ENCODE measurements at places on chromosomes 13 and 19. TPM values are rescaled to one million over a fixed set of nuclear protein-coding genes. Genes with fewer than 3 reads are reported as not detected.

GRCh38 chr13:65638572-65639168 is 1591.5 kb downstream of the PCDH9 start:
- no peak for DNase-seq

DNA sequence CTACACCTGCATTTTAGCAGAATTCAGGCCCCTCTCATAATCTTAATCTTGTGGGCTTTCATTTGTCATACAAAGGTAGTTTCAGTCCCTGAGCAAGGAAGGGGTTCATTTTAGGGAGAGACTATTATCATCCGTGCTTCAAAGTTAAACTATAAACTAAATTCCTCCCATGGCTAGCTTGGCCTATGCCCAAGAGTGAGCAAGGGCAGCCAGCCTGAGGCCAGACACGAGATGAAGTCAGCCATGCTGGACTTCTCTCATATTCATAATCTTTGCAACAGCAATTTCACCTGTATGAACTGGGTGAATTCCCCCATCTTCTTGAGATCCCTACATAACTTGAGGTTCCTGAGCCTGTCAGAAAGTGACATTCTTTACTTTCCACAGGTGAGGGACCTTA is 13.0 kb downstream of the ERICH4 start:
- no peak for DNase-seq

DNA sequence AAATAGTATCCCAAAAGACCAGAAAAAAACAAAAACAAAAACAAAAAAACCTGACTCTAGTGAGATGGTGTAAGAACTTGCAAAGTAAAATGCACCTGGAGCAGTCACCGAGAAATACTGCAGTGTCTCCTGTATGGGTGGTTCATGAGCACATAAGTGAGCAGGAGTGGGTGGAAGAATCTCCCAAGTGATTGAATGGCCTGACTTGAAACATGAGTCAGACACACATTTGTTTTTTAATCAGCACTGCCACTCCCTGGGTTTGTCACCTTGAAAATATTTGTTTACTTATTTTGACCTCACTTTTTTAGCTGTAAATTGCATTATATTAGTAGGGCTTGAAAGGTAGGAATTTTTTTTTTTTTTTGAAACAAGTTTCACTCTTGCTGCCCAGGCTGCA is 2.0 kb downstream of the ZNF431 start:
- DNase-seq = no peak

GRCh38 chr13:73832128-73832588 is 302.0 kb downstream of the KLF12 start:
- DNase-seq = no peak

The CGB5 gene
- total RNA-seq = not detected

DNA sequence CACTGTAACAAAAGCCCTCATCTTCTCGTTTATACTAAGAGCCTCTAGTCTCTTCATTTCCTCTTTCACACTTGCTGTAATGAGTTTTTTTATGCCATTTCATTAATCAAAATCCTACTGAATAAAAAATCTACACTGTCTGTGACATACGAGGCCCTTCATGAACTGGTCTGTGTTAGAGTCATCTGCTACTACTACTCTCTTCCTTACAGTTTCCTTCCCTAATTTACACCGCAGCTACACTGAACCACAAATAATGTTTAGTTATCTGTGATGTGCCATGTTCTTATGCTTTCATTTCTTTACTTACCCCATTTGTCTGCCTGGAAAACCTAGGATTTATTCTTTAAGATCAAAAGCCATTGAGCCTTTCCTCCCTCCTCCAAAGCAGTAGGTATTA is 16.0 kb downstream of the UFM1 start:
- no peak for DNase-seq

GRCh38 chr19:29492769-29493168 is 33.0 kb upstream of the VSTM2B start:
- DNase-seq = no peak

DNA sequence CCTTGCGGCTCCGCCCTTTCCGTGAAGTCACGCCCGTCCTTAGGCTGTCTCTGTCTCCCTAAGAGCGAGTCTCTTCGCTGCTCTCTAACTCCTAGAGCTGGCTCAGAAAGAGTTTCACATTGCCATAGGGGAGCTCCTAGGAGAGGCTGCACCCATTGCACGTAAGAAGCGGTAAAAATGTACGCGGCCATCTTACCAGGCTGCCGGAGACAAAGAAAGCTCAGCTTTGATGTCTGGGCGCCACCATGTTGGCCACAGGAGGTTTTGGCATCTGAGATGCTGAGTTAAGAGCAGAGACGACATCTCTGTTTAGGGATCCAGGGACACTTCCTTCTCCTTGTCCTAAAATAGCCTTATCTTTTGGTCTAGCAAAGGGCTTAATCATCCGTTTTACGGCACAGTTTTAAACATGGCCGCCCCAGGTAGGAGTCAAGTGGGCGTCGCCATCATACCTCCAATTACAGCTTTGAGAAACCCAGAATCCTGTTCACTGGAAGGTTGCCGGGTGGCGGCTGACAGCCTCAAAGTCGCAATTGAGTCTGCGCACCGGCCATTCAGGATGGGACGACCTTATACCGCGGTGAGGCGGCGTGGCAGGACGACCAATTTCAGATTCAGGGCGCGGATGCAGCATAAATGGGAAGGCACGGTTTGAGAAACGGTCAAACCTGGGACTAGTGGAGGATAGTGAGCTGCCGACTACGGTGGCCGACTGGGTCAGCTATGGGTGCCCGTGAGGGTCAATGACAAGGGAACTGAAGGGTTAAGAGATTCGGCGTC is at the start of gene ZNF793:
Gene ZNF793 (plus strand): TSS at position 553 of the 780 bp plus-strand sequence. CDS start 16,501 bp downstream, outside the sequence.
- peak; percentile 55 for DNase-seq

- DNase-seq = no peak
Measured at GRCh38 chr13:88071371-88071770, 400.2 kb downstream of the SLITRK5 start.

DNA sequence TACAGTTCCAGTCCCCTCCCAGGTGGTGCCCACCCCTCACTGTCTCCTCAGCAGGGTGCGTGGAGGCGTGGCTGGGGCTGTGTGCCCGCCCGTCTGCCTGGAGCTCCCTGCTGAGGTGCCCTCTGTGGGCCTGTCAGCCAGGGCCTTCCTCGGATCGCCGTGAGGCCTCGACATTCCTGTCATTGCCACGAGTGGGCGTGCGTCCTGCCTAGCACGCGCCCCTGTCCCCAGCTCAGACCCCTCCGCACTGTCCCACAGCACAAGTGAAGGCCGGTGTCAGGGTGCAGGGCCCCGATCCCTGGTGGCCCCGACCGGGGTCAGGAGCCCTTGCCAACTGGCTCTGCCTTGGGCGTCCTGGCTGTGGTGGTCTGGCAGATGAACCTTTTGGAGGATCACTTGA is 32.2 kb downstream of the DOT1L start:
- no peak for DNase-seq

GRCh38 chr13:97140611-97141010 is 81.5 kb upstream of the MBNL2 start:
- DNase-seq = no peak

The PRKCG gene
- total RNA-seq = not detected

The ZNF382 gene
- total RNA-seq = 5.0 TPM

- DNase-seq = no peak
Measured at GRCh38 chr19:16824658-16825311, 4.4 kb upstream of the SIN3B start.

DNA sequence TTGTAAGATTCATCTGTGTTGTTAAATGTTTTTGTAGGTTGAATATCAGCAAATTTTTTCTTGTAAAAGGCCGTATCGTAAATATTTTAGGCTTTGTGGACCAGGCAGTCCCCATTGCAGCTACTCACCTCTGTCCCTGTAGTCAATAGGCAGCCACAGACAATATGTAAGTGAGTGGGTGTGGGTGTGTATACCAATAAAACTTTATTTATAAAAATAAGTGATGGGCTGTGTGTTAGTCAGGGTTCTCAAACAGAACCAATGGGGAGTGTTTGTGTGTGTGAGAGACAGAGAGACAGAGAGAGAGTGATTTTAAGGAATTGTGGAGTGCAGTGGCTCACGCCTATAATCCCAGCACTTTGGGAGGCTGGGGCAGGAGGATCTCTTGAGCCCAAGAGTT is 37.6 kb upstream of the NFIC start:
- DNase-seq = no peak

DNA sequence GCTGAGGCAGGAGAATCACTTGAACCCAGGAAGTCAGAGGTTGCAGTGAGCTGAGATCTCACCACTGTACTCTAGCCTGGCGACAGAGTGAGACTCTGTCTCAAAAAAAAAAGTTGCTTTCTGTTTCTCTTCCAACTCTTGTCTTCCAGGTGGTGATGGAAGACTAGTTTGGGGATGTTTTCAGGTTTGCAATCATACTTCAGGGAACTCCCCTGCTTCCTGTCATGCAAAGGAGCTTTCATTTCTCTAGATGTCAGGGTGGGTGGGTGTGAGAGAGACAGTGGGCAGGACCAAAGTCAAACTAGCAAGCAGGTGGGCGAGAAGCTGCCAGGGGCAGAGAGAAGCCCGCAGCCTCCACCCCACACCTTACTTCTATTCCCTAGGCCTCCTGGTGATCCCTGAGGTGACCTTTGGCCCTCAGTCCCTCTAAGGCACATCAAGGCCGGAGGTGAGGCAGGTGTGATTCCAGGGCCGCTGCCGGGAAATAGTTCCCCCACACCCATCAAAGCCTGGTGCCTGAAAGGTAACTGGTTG is 25.7 kb downstream of the CCNE1 start:
- DNase-seq = no peak

The NOTCH3 gene
- 17.3 TPM for total RNA-seq

GRCh38 chr19:33879818-33880575 is 83.3 kb downstream of the KCTD15 start:
- DNase-seq = no peak

DNA sequence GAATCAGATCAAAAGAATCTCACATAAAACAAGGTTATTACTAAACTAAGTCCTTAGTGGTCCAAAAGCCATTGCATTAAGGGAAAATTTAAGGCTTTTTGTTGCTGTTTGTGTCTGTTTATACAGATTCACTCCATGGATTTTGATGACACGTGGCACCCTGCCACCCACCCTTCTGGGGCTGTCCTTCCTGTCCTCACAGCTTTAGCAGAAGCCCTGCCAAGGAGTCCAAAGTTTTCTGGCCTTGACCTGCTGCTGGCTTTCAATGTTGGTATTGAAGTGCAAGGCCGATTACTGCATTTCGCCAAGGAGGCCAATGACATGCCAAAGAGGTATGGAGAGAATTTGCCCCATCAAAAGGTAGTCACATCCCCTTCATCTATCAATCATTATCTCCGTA is 6.9 kb downstream of the ACOD1 start:
- DNase-seq = no peak

The SERTM1 gene
- 10.8 TPM for total RNA-seq

The SLC17A7 gene
- 0.48 TPM for total RNA-seq
